ENCODE measurements at places on chromosomes 3 and 15.

DNA sequence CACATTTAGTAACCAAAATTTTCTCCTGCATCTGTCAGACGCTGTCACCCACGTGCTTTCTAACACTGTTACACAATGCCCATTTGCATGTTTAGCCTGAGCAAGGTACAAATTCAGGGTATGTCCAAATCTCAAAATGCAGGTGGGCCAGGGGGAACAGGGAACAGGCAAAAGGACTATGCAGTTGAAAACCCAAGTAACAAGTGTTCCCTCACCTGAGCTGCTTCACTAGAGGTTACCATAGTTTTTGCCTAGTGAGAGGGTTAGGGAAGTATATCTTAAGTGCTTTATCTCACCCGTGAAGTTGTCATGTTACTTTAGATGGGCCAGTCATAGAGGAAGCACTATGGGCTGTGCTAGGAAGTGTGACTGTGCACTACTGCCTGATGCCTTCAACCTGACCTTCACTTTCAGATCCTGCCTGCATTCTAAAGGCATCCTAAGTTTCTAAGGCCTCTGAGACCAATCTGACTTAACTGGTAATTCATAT is 6.0 kb upstream of the TMEM87A start:
- DNase-seq = peak; percentile 80

DNA sequence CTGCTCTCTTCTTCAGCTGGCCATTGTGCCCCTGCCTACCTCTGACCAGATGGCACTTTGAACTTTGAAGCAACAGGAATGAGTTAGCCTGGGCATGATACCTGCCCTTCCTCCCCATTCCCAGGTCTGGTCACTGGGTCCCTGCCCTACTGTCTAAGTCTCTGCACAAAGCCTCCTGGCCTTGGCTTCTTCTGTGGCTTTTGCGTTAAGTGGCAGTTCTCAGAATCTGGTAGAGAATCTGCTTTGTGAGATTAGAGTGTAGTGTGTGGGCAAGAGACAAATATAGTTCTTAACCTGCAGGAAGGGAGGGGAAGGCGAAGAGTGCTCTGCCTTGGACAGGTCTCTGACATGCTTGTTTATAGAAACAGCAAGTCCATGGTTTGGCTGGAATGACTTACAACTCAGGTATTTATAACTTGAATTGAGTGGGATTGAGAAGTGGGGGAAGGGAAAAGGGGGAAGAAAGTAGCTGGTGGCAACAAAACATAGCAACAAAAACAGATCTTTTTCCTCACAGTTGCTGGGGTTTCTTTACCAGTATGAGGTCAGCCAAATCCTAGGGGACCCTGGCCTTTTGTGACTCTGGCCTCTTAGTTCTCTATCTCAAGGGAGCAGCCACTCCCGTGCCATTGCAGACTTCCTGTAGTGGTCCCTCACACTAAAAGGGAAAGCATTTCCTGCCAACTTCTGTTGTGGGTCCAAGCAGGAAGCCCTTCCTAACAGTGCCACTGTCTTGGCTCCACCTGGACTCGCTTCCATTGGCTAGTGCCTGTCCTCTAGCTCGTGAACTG is 16.7 kb downstream of the MAPKBP1 start:
- no peak for DNase-seq

DNA sequence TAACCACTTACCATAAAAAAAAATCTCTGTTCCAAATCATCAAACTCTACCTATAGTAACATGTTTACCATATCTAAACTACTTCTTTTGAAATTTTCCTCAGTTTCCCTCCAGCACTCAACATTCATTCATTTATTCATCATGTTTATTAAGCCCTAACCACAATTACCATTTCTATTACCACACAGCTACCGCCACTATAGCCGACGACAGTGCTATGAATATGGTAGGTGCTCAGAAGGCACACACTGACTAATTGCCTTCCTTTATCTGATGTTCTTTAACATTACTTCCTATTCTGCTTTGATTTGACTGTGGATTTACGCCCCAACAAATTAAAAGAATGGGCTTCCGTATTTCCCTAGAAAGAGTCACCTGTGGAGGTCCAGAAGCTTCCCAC is 43.9 kb downstream of the GUCA1C start:
- DNase-seq = no peak

- no peak for DNase-seq
These were observed 241.9 kb downstream of the NTRK3 start for GRCh38 chr15:88014454-88015160.

GRCh38 chr3:24923570-24923969 is 428.9 kb upstream of the THRB start:
- no peak for DNase-seq

GRCh38 chr3:112508860-112509259 is 9.6 kb upstream of the BTLA start:
- DNase-seq = peak; percentile 35

- DNase-seq = peak; percentile 11
These were observed at the start of gene LRRFIP2 for GRCh38 chr3:37174532-37175126. TSS of gene LRRFIP2 (minus strand) at chr3:37174582. CDS start at chr3:37148983, 25,599 bp downstream.

- DNase-seq = no peak
These were observed 49.5 kb downstream of the HEG1 start for GRCh38 chr3:125006291-125006731.

DNA sequence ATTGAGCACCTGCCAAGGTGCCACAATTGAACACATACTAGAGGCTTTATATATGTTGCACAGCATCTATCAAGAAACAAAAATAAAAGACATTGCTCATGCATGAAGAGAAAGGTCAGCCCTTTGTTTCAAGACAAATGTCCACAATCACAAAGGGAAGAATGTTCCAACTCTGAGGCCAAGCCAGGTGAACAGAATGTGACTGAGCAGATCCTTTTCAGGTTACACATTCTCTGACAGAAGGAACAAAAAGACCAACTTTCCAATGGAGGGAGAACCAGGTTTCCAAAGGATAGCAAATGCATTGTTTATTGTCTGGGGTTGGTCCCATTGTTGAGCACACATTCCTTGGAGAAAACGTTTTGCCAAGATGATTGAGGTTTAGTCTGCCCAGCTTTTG is 50.2 kb upstream of the FAM174B start:
- DNase-seq = no peak

- no peak for DNase-seq
These were observed 18.2 kb upstream of the PLCL2 start for GRCh38 chr3:16866571-16866970.

- DNase-seq = no peak
These were observed 65.2 kb downstream of the LSM3 start for GRCh38 chr3:14243782-14244181.

- DNase-seq = peak; percentile 42
These were observed 160.5 kb downstream of the FGF12 start for GRCh38 chr3:192566706-192567290.

- DNase-seq = peak; percentile 33
These were observed 353.5 kb downstream of the MCTP2 start for GRCh38 chr15:94584833-94585244.

DNA sequence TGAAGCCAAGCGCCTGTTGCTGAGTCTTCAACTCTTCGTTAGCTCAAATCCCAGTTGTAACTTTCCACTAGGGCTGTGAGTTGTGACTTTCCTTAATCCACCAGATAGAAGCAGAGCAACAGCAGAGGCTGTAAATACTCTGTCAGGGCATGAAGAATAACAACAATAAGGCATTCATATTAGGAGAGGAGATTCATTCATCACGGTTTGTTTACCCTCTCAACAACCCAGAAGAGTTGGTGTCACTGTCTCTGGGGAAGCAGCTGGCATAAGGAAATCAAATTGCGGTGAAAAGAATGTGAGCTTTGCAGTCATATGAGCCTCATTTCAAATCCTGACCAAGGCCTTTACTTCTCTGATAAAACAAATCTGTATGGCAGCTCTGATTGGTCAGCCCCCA is 184.8 kb downstream of the SHQ1 start:
- no peak for DNase-seq

DNA sequence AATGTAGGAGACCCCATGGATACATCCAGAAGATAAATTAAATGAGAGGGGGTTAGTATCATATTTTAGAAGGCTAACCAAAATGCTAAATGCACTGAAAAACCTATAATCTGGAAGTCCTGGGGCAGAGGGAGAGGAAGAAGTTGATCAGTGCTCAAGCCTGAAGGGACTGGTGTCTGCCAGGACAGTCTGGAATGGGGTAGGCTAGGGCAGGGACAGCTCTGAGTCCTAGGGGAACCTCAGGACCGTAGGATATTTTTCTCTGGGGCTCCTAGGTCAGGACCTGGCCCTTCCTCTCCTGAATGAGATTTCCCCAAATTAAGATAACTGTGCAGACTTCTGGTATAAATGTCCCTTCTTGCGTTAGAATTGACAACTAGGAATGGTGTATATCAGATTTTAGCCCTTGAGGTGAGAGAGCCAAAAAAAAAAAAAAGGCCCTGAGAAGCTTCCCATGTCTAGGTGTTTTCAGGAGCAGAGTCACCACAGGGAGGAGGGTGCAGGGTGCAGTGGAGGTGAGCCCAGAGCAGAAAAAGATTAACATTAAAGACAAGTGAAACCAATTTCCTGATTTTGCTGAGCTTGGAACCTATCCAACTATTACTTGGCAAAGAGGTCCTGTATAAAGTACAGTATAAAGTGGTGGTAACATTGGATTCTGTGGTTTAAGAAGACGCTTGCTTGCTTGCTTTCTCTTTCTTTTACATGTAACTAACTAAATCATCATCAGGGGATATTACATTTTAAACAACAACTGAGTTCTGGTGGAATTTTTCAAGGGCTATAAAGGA is 63.5 kb downstream of the HACD2 start:
- DNase-seq = no peak

DNA sequence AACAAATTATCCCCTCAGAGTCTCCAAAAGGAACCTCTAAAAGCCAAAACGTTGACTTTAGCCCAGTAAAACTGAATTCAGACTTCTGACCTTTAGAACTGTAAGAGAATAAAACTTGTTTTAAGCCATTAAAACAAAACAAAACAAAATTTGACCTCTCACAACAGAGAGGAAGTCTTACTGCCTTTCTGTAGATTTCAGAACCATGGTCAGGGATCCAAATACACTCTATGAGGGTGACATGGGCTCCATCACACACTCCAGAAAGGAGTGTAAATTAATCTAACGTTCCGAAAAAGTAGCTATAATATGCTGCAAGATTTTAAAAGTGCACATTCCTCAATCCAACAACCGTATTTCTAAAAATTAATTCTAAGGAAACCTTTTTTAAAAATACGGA is 19.2 kb upstream of the RPL14 start:
- no peak for DNase-seq

DNA sequence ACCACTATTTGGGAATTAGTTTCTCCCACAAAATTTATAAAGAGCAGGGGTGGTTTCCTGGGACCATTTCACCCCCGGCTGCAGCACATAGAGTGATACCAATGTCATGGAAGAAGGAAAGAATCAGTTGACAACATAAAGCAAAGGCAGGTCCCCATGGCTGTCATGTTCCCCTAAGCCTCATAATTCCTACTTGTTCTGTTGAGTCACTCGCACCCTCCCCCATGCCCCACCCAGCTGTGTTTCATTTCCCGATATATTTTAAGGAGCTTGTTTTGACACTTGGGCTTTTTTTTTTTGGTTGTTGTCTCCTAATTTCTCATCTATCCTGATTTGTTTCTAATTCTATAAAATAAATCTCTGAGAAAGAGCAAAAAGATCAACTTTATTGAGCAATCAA is 24.9 kb downstream of the ERC2 start:
- DNase-seq = no peak

GRCh38 chr3:49611719-49612118 is 57.4 kb downstream of the BSN start:
- no peak for DNase-seq

GRCh38 chr3:155528579-155528978 is 216.3 kb downstream of the PLCH1 start:
- no peak for DNase-seq
